Inflammatory macrophage treated with lipopolysaccharide for 4 hours (primary cell): ENCODE measurements at places on chromosomes 7 and 10.

DNA sequence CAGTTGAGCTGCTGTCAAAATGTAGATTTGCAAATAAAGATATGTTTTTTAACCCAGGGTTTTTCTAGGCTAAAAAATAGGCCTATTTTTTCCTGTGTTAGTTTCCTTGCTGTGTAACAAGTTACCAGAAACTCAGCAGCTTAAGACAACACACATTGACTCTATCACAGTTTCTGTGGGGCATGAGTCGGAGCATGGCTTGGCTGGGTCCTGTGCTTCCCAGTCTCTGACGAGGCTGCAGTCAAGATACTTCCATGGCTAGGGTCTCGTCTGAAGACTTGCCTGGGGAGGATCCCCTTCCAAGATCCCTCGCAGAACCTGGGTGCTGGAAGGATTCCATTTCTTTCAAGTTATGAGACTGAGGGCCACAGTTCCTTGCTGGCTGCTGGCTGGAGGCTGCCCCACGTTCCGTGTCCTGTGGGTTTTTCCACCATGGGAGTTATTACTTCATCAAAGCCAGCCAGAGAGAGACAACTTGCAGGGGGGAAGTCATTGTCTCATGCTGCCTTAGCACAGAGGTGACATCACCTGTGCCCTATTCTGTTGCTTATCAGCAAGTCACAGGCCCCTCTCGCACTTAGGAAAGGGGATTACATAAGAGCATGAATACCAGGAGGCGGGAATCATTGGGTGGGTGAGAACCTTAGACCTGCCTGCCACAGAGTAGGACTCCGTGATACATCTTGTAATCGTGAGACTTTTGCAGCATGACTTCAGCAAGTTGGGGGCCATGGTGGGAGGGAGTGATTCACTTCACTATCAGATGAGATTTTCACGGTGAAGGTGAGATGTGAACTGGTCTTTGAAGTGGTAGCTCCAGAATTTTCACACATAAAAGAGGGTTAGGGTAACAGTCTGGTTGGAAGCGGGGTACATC is 77.9 kb downstream of the CCNY start:
- DNase-seq = peak; percentile 84

- no peak for DNase-seq
Observed at GRCh38 chr7:93574646-93575554, at the start of gene CALCR. CALCR (minus strand) TSS chr7:93574724; CDS start chr7:93486981, 87,743 bp downstream.

DNA sequence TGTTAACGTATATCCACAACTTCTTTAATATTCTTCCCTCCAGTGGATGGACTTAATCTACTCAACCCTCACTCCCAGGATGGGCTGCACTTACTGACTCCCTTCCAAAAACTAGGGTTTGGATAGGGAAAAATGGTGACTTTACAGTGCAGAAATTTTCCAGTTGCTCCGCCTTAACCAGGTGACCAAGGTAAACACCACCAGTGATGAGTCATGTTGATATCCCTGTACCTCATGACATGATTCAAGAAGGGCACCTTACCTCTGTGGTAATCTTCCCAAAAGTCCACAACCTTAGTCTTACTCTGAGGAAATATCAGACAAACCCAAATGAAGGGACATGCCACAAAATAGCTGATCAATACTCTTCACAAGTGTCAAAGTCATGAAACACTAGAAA is 3.5 kb upstream of the GSTK1 start:
- no peak for DNase-seq

DNA sequence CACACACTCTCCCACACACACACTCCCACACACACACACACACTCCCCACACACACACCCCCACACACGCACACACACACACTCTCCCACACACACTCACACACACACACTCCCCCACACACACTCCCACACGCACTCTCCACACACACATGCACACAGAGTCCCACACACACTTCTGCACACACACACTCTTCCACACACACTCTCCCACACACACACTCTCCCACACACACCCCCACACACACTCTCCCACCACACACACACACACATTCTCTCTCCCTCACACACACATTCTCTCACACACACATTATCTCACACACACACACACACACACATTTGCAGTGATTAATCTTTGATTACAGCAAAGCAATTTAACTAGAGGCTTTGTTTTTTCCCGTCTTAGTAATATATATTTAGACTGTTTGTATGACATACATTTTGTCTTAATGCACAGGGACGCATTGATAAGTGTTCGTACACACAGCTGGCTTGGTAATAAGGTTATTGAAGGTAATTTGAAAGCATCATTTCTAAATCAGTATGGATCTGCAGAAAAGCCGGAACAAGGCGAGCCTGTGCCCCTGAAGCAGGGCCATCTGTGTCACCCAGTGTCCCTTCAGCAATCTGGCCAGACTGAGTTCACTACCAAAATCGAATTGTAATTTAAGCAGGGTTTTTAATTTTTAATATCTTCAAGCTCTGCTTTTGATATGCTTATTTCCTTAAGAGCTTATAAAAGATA is 69.9 kb upstream of the SH2B2 start:
- DNase-seq = no peak

- DNase-seq = no peak
Observed at GRCh38 chr10:44986670-44987069, 8.1 kb upstream of the DEPP1 start.

- DNase-seq = no peak
Observed at GRCh38 chr10:3236644-3237404, 64.2 kb upstream of the PITRM1 start.

DNA sequence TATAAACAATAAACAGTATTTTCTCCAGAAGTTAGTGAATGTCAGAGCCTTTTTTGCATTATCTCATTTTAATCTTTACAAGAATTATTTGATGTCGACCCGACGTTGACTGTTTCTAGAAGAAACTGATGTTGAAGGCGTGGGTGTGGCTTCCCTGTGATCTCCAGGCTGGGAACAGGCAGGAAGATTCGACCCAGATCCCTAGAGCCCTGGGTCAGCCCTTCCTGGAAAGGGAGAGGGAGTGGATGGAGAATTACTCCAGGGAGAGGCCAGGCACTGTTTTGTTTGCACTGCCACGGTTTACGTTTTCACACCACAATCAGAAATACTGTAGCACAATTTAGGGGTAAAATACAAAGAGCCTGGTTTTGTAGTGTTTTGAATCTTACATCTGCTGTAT is 133.1 kb downstream of the ADARB2 start:
- no peak for DNase-seq

- DNase-seq = no peak
Observed at GRCh38 chr7:41047211-41047610, 655.7 kb downstream of the INHBA start.
